ENCODE measurements at places on chromosomes 4 and X.
A peak's percentile ranks its signal among the peaks of the same experiment; 100 is the strongest.

- no peak for DNase-seq
Measured at GRCh38 chrX:44795945-44796450, 47.8 kb upstream of the DUSP21 start.

DNA sequence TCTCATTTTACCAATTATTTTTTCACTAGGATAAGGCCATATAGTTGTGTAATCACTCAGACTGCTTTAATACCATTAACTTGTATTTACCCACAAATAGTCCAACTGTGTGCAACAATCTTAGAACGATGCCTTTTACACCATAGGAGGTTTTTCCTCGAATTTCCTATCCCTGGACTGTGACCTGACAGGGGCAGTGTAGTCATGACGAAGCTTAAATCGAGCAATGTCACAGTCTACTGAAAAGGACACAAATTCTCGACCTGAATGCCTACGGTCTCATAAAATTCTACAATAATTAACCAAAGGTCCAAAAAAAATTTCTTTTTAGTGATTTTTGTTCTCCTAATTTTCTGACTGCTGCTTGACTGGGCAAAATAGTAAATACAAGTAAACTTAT, 208.9 kb downstream of the ADAMTS3 start:
- DNase-seq, result no peak

- DNase-seq, result no peak
Measured at GRCh38 chrX:44061968-44062614, 88.9 kb upstream of the NDP start.

DNA sequence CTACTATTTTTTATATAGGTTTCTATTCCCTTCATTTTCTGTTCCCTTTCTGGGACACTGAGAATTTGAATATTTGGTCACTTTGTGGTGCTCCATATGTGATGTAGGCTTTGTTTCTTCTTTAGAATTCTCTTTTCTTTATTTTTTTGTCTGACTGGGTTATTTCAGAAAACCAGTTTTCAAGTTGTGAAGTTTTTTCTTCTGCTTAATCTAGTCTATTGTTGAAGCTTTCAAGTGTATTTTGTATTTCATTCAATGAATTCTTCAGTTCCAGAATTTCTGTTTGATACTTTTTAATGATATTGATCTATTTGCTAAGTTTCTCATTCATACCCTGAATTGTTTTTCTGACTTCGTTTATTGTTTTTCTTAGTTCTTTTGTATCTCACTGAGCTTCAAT, 96.2 kb upstream of the HAND2 start:
- no peak for DNase-seq

DNA sequence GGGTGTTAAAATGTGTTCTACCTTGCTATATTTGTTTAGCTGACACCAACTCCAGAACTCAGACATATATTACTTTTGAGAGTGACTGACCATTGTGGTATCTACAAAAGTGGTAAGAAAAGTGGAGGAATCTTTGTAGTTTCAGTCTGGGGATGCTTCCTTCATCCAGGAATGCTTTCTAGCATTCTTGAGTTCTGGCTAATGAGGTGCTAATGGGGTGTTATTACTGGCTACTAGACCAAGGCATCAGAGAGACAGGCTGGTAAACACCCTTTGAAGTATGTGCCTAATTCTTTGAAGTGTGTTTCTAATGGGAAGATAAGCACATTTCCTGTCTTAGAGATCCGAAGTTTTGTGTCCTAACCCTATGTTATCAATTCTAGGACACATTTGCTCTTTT, 310.4 kb downstream of the SPRY1 start:
- no peak for DNase-seq

DNA sequence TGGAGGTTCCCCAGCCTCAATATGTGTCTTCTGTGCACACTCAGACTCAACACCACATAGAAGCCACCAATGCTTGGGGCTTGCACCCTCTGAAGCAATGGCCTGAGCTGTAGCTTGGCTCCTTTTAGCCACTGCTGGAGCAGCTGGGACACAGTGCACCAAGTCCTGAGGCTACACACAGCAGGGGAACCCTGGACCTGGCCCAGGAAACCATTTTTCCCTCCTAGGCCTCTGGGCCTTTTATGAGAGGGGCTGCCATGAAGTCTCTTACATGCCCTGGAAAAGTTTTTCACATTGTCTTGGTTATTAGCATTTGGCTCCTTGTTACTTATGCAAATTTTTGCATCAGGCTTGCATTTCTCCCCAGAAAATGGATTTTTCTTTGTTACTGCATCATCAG, 306.2 kb downstream of the CPXCR1 start:
- DNase-seq, result no peak

DNA sequence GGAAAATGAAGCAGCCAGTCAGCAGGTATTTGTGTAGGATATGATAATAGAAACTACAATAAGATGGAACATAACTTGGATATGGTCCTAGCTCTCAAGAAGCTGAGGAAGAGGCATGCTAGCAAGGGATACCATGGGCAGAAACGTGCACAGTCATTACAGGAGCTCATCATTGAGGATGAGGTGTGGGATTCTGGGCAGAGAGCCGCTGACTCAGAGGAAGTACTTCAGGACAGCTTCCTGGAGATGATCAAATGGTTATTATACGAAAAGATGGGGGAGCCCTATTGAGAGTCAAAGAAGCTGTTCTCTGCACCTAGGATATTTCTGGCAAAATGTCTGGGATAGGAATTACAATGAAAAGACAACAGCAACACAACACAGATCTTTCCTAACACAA, 116.0 kb upstream of the PDE5A start:
- no peak for DNase-seq

GRCh38 chr4:151983854-151984253, 223.0 kb upstream of the GATB start:
- no peak for DNase-seq

- DNase-seq, result no peak
Measured at GRCh38 chr4:110902500-110902899, 279.6 kb upstream of the PITX2 start.

DNA sequence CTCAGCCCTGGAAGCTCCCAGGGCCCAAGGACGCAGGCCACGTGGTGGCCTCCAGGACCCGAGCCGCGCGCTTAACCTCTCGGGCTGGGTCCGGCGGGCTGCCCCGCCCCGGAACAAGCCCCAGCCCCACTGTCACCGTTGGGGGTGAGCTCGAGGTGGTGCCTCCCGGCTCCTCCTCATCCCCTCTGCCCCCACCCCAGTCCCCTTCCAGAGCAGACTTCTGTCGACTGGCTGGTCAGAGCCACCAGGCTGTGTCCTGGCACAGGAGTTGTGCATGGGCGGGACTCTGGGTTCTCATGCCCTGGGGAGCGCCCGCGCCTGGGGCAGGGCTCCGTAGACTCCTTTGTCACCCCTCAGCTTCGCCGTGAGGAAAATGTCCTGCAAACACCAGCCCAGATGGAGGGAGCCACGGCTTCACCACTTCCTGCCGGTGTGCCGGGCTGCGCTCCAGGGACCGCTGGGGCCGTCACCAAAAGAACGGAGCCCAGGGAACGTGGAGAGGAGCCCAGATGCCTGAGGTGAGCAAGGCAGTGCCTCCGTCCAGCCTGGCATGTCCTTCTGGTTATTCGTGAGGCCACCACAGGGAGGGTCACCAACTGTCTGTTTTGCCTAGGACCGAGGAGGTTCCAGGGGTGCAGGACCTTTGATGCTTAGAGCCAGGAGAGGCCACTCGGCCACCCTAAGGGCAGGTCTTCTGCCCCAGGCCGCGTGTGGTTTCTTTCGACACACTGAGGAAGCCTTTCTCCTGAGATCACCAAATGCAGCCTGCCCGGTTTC, 7.1 kb upstream of the RGS12 start:
- DNase-seq, result no peak

DNA sequence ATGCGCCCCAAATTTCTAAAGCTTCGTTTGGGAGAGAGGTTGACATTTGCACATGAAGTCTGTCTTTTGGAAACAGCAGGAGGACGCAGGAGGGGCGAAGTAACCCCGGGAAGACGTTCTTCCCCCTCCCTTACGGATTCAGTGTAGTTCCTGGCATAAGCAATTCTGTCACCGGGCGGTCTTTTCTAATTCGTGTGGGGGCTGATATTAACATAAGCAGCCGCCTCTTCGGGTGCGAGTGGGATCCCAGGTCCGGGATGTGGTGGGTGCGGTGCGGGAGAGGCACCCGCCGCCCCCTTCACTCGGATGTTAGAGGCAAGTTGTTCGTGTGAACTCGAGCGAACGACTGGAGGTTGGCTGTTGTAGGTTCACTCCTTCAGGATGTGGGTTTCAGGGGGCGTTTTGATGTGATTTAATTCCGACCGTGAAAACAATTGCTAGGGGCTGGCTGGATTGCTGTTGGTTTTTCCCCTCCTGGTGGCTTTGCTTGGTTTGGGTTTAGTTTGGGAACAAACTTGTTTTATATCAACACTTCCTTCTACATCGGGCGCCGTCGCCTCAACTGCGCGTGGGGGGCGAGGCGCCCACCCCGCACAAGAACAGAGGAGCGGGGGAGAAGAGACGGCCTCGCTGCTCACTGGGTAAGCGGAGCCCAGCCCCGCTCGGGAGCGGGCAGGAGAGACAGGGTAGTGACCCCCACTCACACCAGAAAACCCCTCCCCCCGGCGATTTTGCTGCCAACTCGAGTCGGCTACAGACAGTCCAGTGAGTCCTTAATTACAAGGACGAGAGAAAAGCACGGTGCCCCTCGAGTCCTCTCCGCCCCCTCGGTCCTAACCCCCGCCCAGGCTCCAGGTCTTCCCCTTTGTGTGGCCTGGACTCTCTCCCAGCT, 2.9 kb upstream of the LEF1 start:
- DNase-seq, result peak; percentile 58

GRCh38 chrX:124530803-124531202, 184.4 kb downstream of the SH2D1A start:
- DNase-seq, result no peak

- DNase-seq, result no peak
Measured at GRCh38 chr4:164009435-164009834, 514.9 kb downstream of the TMA16 start.

DNA sequence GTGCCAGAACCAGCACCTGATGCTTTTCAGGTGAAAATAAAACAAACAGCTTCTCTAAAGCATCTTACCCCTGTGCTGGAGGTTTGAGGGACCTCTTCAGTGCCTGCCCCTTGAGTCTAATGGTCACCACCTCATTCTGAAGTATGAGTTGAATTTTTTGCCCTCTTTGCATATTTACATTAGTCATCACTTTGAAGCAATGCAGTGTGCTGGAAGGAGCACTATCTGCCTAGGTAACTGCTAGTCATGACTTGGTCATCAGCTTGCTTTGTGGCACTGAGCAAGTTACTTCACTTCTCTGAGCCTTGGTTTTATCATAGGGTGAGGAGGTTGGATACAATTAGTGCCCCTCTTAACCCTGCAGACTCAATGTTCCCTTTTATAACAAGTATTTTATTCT, 44.9 kb downstream of the SPATA18 start:
- no peak for DNase-seq

DNA sequence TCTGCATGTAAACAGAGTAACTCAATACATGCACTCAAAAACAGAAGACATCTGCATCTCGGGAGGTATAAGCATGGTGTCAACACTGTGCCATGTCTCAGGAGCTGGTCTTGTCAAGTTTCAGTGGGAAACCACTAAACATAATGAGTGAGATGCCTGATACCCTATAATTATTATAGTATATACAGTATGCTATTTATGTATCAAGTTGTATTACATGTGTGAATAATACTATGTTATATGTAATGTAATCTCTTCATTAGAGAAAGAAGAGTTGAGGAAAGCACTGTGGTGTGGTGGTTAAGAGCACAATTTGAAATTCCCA, 2.5 kb downstream of the PPBP start:
- no peak for DNase-seq

DNA sequence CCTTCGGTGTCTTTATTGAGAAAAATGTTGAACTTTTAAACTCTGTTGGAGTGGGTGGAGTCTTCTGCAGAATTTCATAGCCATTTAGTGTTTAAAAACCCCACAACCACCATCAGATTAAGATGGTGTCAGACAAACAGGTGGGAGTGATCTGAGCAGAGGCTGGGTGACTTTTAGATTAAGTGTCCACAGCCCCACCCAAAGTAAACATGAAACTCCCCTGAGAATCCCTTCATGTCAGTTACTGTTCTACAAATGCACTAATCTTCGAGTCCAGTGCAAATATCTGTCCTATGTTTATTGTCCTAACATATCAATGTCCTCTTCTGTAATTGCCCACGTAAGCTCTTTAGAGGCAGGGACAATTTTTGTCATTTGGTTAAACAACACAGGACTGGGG, 175.6 kb upstream of the RBPJ start:
- DNase-seq, result no peak

DNA sequence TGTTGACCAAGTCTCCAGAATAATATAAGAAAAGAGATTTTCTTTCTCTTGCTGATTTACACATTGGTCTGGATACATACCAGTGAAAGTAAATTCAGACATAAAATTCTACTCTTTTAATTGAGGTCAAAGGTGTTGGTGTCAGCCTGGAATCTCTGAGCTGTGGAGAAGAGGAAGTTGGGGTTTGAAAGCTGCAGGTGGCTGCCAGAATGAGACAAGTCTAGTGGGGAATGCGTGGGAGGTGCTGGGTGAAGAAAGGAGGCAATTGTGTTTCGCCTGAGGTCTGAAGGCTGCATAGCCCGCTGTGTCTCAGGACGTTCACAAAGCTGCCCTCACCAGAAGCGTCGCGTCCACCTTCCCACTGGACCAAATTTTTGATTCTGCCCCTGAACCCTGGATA, 31.2 kb downstream of the PHEX start:
- DNase-seq, result peak; percentile 52

All from activated CD4-positive, alpha-beta T cell treated with anti-CD3 and anti-CD28 coated beads, Interleukin-10, Interleukin-2, amounts not matched to agents 100 ng/mL and 50 ng/mL, durations not matched to agents 16 hours and 8 hours (primary cell).